Suppressor macrophage treated with lipopolysaccharide for 4 hours (primary cell): ENCODE measurements at places on chromosomes 6 and 20.

- peak; percentile 72 for DNase-seq
Observed at GRCh38 chr6:13261464-13261994, 66.8 kb downstream of the TBC1D7 start.

GRCh38 chr6:30981942-30982772 lies 1.4 kb upstream of the MUC21 start:
- DNase-seq = no peak

- no peak for DNase-seq
Observed at GRCh38 chr20:2922957-2923356, 49.7 kb downstream of the PTPRA start.

DNA sequence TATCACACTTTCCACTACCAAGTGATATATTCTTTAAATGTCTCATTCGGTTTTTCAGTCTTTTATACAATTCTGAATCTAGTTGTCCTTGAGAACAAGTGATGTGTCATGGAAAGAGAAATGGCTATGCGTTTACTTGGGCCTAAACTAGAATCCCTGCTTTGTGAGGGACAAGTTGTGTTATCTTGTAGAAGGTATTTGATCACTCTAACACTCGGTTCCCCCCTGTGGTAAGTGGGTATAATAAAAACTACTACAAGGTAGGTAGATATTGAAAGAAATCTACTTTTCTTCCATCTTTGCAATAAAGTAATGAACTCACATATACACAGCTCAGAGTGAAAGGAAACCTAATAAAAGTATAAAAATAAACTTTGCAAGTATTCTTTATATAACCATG lies 108.9 kb downstream of the MANEA start:
- no peak for DNase-seq

- DNase-seq = peak; percentile 72
Observed at GRCh38 chr20:14055127-14055742, 59.9 kb downstream of the MACROD2 start.

DNA sequence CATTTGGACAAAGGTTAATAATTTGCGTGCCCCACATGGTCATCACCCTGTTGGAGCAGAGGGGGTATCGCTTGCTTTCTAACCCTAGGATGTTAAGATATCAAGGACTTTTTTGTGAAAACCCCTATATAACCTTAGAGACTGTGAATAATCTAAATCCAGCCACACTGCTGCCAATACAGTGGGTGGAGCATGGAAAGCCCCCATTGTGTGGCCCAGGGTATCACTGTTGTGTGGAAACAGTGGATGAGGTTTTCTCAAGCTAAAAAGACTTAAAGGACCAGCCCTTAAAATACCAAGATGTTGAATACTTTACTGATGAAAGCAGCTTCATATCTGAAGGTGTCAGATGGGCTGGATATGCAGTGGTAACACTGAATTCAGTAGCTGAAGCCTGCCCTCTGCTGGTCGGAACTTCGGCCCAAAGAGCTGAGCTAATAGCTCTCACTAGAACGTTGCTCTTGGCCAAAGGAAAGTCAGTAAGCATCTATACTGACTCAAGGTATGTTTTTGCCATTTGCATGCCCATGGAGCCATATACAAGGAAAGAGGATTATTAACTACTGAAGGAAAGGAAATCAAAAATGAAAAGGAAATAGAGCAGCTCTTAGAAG lies 695.2 kb downstream of the PHF3 start:
- peak; percentile 57 for DNase-seq

DNA sequence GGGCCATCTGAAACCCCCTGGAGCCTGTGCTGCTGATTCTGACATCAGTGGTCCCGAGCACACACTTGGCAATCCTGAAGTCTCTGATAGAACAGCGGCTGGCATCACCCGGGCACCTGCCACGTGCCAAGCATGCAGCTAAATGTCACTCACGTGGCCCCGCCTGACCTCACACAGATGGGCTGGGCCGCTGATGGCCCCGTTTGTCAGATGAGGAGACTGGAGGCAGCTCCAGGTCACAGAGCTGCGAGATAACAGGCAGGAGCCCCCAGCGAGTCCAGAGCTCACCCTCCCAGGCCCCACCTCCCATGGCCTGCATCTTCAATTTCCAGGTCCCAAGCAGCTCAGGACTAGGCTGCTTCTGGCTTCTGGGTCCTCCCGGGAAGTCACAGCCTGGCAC lies 67.2 kb downstream of the YTHDF1 start:
- no peak for DNase-seq
